ENCODE measurements at places on chromosomes 1 and 21. TPM values are rescaled to one million over a fixed set of nuclear protein-coding genes. Genes with fewer than 3 reads are reported as not detected.

Gene RNPC3
- 20.5 TPM for total RNA-seq

Gene NTMT2
- total RNA-seq = not detected

Gene SIKE1
- 55.7 TPM for total RNA-seq

Gene HSPA6
- 0.33 TPM for total RNA-seq

Gene RIPPLY3
- total RNA-seq = 0.17 TPM

Gene FMO3
- total RNA-seq = not detected

Gene UTS2
- not detected for total RNA-seq

Gene CD48
- not detected for total RNA-seq

Gene OR2T33
- total RNA-seq = not detected

Gene OXCT2
- 1.7 TPM for total RNA-seq

Gene SYCP1
- not detected for total RNA-seq

Gene MROH7
- total RNA-seq = 0.42 TPM

Gene CLCA2
- 224 TPM for total RNA-seq

Gene OR6N2
- total RNA-seq = not detected

Gene THEM5
- total RNA-seq = not detected

Gene FAM151A
- total RNA-seq = not detected

Gene RBBP5
- 17.5 TPM for total RNA-seq

Gene CEP170
- 64.6 TPM for total RNA-seq

Gene SEC16B
- total RNA-seq = not detected

Gene CFHR2
- total RNA-seq = not detected

Gene GMEB1
- 11.0 TPM for total RNA-seq

Gene CCT8
- total RNA-seq = 163 TPM

Gene EFNA3
- 2.2 TPM for total RNA-seq

Gene KCNT2
- not detected for total RNA-seq

Gene SLC45A3
- 3.2 TPM for total RNA-seq

Gene TINAGL1
- total RNA-seq = 433 TPM

Gene SELP
- total RNA-seq = not detected

Gene CNR2
- not detected for total RNA-seq

Gene LRRC38
- total RNA-seq = not detected

Gene B3GALT2
- total RNA-seq = not detected

Gene RUNX3
- total RNA-seq = 2.8 TPM

Gene RAP1GAP
- total RNA-seq = 0.17 TPM

Gene VAV3
- total RNA-seq = 26.2 TPM

Gene PCAT6
- total RNA-seq = 4.1 TPM

Gene CNTN2
- not detected for total RNA-seq

Gene INKA2
- 4.2 TPM for total RNA-seq

Gene EPHA2
- 181 TPM for total RNA-seq

Gene KIF14
- total RNA-seq = 4.7 TPM

Gene TNFSF4
- total RNA-seq = 0.85 TPM

Gene TP53BP2
- 13.7 TPM for total RNA-seq

Gene CASQ1
- not detected for total RNA-seq

Gene TTC39A
- 0.40 TPM for total RNA-seq

Gene SH3BGRL3
- total RNA-seq = 15.8 TPM

Gene RLF
- total RNA-seq = 23.8 TPM

Gene IFFO2
- total RNA-seq = 94.8 TPM

Gene ERRFI1
- total RNA-seq = 38.8 TPM

Gene GJA9
- total RNA-seq = not detected

Gene KCNA10
- total RNA-seq = not detected

Gene DEPDC1
- 0.67 TPM for total RNA-seq

Gene SLC9C2
- total RNA-seq = not detected

Gene OR2T11
- not detected for total RNA-seq
